ENCODE measurements at places on chromosomes 16 and 17. TPM values are rescaled to one million over a fixed set of nuclear protein-coding genes. Genes with fewer than 3 reads are reported as not detected.

DNA sequence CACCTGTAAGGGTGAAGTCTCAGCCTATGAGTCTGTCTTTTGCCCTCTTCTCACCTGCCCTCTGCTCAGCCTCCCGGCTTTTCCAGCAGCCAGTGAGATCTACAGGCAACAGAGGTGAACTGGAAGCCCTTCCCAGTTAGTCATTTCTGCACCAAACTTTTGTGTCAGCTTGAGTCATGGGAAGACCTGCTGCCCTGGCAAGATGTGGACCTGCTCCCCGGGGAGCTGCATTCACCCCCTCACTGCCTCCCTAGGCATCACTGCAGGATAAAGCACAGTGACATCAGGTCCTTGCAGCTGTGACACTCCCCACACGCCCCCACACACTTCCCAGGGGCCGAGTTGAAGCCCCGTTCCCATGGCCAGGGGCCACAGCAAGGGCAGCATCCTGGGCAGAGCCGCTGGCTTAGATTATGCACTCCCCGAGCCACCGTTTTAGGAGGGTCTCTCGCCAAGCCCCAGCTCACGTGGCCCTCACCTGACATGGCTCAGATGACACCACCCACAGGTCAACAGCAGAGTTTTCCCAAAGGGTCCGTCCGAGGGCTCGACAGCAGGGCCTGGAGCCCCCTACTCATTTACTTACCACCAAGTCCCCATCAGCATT is 6.5 kb upstream of the ABR start:
- H3K27me3 ChIP-seq = no peaks in the 10 kb centered on the region
- no peak overlapping the region for H3K4me3 ChIP-seq
- H3K4me1 ChIP-seq = peaks cover 12% of the 10 kb centered on the region
- no peaks in the 10 kb centered on the region for H3K36me3 ChIP-seq

- H3K36me3 ChIP-seq = peaks cover 4% of the 10 kb centered on the region
- H3K4me3 ChIP-seq = no peak overlapping the region
- no peak for DNase-seq
- peaks cover 27% of the 10 kb centered on the region for H3K4me1 ChIP-seq
- no peaks in the 10 kb centered on the region for H3K27me3 ChIP-seq
Observed at GRCh38 chr16:69193855-69194254, 6.9 kb downstream of the SNTB2 start.

- H3K36me3 ChIP-seq = no peaks in the 10 kb centered on the region
- no peak for DNase-seq
- H3K27me3 ChIP-seq = peaks cover 3% of the 10 kb centered on the region
Observed at GRCh38 chr16:82199209-82199608, 29.2 kb upstream of the MPHOSPH6 start.

- no peak overlapping the region for H3K27ac ChIP-seq
- no peaks in the 10 kb centered on the region for H3K4me1 ChIP-seq
- DNase-seq = no peak
- H3K27me3 ChIP-seq = no peaks in the 10 kb centered on the region
- H3K4me3 ChIP-seq = no peak overlapping the region
Observed at GRCh38 chr17:28480799-28481571, 7.5 kb downstream of the SLC13A2 start.

GRCh38 chr17:21532763-21533385 is 156.7 kb downstream of the KCNJ12 start:
- H3K4me1 ChIP-seq = peaks cover 14% of the 10 kb centered on the region
- peaks cover 39% of the 10 kb centered on the region for H3K36me3 ChIP-seq
- H3K27ac ChIP-seq = no peak overlapping the region
- no peaks in the 10 kb centered on the region for H3K27me3 ChIP-seq
- DNase-seq = no peak

GRCh38 chr17:73773702-73774101 is 129.5 kb upstream of the SDK2 start:
- H3K27ac ChIP-seq = no peak overlapping the region
- no peaks in the 10 kb centered on the region for H3K4me1 ChIP-seq
- H3K36me3 ChIP-seq = no peaks in the 10 kb centered on the region
- DNase-seq = no peak
- no peaks in the 10 kb centered on the region for H3K27me3 ChIP-seq

DNA sequence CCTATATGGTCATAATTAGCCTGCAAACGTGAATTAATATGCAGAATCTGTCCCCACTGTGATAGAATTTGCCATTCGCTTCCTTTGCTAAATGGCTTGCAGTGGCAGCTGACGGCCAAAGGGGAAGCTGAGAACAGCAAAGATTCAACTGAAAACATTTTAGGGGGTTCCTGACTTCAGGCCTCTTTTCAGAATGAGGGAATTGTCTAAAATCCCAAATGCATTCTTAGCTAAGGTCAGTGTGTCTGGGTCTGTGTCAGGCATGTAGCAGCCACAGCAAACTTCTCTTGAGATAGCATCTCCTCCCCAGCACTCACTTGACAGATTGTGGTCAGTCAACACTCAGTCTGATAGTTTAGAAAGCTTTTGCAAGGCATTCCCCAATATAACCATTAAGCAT is 701.1 kb downstream of the WWOX start:
- no peaks in the 10 kb centered on the region for H3K36me3 ChIP-seq
- H3K4me3 ChIP-seq = no peak overlapping the region
- no peak for DNase-seq
- H3K4me1 ChIP-seq = peaks cover 5% of the 10 kb centered on the region

- H3K4me3 ChIP-seq = peak overlapping the region; percentile 20
- H3K27me3 ChIP-seq = no peaks in the 10 kb centered on the region
- H3K4me1 ChIP-seq = peaks cover 89% of the 10 kb centered on the region
Observed at GRCh38 chr17:40548491-40548981, 16.7 kb downstream of the CCR7 start.

GRCh38 chr17:35210741-35211140 is 16.5 kb upstream of the SLC35G3 start:
- DNase-seq = peak; percentile 56
- no peaks in the 10 kb centered on the region for H3K36me3 ChIP-seq
- no peaks in the 10 kb centered on the region for H3K27me3 ChIP-seq
- H3K4me3 ChIP-seq = no peak overlapping the region

DNA sequence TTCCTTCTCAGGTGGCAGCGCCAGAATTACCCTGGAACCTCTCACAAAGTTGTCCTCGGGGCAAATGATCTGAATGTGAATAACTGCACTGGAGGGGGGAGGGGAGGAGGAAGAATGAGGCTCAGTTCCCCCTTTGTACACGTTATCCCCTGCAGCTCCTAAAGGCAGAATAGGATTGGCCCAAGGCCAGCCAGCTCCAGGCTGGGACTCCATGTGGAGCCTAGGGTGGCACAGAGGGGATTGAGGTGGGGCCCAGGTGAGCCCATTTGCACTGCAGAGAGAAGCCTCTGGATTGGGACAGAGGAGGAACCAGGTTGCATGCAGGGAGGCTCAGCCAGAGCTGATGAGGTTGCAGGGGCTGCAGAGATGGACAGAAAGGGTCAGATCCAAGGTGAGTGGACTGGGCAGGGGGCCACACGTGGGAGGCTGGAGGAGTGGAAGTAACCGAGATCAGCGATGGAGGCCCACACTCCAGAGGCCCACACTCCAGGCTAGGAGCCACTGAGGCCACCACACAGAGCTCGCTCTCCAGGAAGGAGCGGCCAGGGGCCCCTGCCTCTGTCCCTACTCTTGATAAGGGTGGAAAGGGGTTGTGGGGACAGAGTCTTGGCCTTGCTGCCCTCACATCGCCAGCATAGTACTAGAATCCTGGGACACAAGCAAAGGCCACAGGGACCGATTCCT is 78.6 kb downstream of the RBFOX3 start:
- no peaks in the 10 kb centered on the region for H3K4me1 ChIP-seq
- H3K27ac ChIP-seq = no peak overlapping the region
- H3K36me3 ChIP-seq = no peaks in the 10 kb centered on the region

DNA sequence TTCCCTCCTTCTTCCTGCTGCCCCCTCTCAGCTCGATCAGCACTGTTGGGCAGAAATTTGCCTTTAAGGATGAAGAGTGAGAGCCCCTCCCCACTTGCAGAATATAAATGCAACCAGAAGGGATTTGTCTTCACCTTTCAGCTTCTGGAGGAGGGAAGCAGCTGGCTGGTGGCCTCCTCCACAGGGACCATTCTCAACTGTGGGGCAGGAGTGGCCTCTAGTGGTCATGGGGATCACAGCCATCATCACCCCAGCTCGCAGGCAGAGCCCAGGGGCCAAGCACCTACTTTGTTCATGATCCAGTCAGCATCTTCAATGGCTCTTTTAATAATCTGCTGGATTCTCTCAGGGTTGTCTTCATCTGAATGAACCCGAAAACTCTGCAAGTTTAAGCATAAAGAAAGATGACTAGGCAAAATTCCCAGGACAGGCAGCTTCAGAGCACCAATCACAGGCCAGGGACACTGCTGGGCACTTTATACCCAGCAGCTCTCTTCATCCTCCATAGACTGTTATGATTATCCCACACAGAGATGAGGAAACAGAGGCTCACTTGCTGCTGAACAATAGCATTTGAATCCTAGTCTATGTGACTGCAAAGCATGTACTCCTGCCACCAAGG is 13.1 kb downstream of the LYRM9 start:
- no peaks in the 10 kb centered on the region for H3K36me3 ChIP-seq
- H3K27ac ChIP-seq = peak overlapping the region; percentile 55
- H3K4me1 ChIP-seq = peaks cover 19% of the 10 kb centered on the region
- peak; percentile 83 for DNase-seq

DNA sequence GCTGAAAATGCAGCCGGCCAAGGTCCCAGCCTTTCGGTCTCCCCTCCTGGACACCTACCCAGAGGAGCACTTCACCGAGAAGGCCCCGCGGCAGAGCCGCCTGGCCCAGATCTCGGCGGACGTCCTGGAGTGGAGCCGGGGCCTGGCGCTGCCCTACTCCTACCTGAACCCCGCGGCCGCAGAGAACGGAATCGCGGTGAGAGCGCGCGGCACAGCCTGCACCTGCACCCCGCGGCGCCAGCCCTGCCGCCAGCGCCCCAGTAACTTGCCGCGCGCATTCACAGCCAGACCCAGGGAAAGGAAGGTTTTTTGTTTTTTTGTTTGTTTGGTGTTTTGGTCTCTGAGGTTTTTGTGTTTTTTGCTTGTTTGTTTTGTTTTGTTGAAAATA is 15.2 kb downstream of the ALOX12B start:
- no peak for DNase-seq
- H3K4me1 ChIP-seq = peaks cover 19% of the 10 kb centered on the region
- H3K27ac ChIP-seq = peak overlapping the region; percentile 8
- peak overlapping the region; percentile 69 for H3K4me3 ChIP-seq

GRCh38 chr17:2393954-2394749 is 6.7 kb downstream of the MNT start:
- H3K4me3 ChIP-seq = peak overlapping the region; percentile 76
- peak overlapping the region; percentile 86 for H3K27ac ChIP-seq
- H3K36me3 ChIP-seq = peaks cover 9% of the 10 kb centered on the region
- peaks cover 63% of the 10 kb centered on the region for H3K4me1 ChIP-seq
- peak; percentile 30 for DNase-seq
- no peaks in the 10 kb centered on the region for H3K27me3 ChIP-seq

DNA sequence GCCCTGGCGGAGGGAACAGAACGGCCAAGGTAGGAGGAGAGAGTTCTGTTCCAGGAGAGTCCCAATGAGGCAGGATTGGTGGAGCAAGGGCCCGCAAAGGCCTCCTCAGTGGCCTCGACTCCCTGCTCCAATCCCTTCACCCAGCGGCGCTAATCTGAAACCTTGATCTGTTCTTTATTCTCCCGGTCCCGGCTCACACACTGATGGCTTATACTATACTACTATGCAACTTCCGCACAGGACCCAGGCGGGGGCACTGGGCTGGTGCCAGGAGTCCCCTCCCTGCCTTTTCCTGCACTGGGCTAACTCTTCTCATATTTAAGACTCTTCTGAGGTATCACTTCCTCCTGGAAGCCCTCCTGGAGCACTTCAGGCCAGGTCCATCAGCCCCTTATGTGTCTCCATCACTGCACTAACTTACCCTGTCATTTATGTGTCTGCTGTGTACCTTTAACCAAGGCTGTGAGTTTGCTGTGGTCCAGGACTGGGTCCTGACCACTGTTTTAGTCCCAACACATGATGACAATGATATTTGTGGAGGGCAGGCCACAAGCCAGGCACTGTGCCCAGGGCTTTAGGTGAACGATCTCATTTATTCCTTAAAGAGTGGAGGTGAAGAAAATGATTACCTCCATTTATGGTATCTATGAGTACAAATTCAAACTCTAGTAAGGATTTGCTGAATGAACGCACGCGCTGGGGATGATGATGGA is 6.8 kb downstream of the CCDC102A start:
- peak overlapping the region; percentile 54 for H3K4me3 ChIP-seq
- H3K4me1 ChIP-seq = peaks cover 48% of the 10 kb centered on the region
- peaks cover 4% of the 10 kb centered on the region for H3K36me3 ChIP-seq
- H3K27me3 ChIP-seq = no peaks in the 10 kb centered on the region
- peak; percentile 24 for DNase-seq

GRCh38 chr17:71632328-71632727 is 488.5 kb upstream of the SOX9 start:
- H3K27me3 ChIP-seq = no peaks in the 10 kb centered on the region
- DNase-seq = no peak
- no peak overlapping the region for H3K4me3 ChIP-seq

GRCh38 chr17:48148029-48148770 is 40.6 kb downstream of the SNX11 start:
- no peak overlapping the region for H3K4me3 ChIP-seq
- H3K27me3 ChIP-seq = no peaks in the 10 kb centered on the region
- no peak for DNase-seq

GRCh38 chr16:57341441-57342303 is 16.9 kb upstream of the CCL22 start:
- H3K4me1 ChIP-seq = peaks cover 17% of the 10 kb centered on the region
- peaks cover 19% of the 10 kb centered on the region for H3K27me3 ChIP-seq
- H3K36me3 ChIP-seq = no peaks in the 10 kb centered on the region
- no peak for DNase-seq
- H3K4me3 ChIP-seq = no peak overlapping the region

- no peak for DNase-seq
- H3K27me3 ChIP-seq = no peaks in the 10 kb centered on the region
- peaks cover 20% of the 10 kb centered on the region for H3K4me1 ChIP-seq
- peaks cover 31% of the 10 kb centered on the region for H3K36me3 ChIP-seq
- no peak overlapping the region for H3K4me3 ChIP-seq
Observed at GRCh38 chr17:80842456-80843013, 149.1 kb upstream of the CHMP6 start.

SUMO2 gene
- 506 TPM for total RNA-seq

CUEDC1 gene
- 0.29 TPM for total RNA-seq

ADORA2B gene
- total RNA-seq = 4.2 TPM

KRT36 gene
- not detected for total RNA-seq

Data from activated CD8-positive, alpha-beta T cell treated with anti-CD3 and anti-CD28 coated beads for 36 hours (primary cell).